Left lung (tissue), 14 donors: ENCODE measurements at places on chromosomes 6 and 20. TPM values are rescaled to one million over a fixed set of nuclear protein-coding genes. Genes with fewer than 3 reads are reported as not detected.

EFCAB8 gene
- 0.11 TPM for polyA plus RNA-seq

BACH2 gene
- 9.0 TPM for polyA plus RNA-seq

HFE gene
- polyA plus RNA-seq, result 10.5 TPM

CGA gene
- polyA plus RNA-seq, result 0.44 TPM

MCHR2 gene
- not detected for polyA plus RNA-seq

RIPOR3 gene
- polyA plus RNA-seq, result 3.6 TPM

NCR2 gene
- not detected for polyA plus RNA-seq

MDC1 gene
- polyA plus RNA-seq, result 49.8 TPM

DNA sequence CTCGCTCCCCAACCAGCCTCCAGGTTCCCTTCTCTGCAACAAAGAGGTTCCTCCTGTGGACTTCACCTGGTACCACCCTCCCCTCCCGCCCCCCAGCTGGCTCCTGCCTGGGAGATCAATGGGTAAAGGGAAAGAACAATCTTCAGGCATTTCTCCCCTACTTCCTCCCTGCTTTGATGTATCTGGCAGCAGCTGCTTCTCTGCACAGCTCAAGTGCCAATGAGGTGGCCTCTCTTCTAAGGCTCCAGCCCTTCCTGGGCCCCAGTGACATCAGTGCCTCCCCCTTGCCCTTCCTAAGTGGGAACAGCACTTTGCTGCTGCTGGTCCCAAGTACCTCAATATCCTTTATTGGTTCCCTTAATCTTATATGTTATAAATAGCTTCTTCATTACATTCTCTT is 23.5 kb downstream of the MOCS1 start:
- DNase-seq, result no peak

DNA sequence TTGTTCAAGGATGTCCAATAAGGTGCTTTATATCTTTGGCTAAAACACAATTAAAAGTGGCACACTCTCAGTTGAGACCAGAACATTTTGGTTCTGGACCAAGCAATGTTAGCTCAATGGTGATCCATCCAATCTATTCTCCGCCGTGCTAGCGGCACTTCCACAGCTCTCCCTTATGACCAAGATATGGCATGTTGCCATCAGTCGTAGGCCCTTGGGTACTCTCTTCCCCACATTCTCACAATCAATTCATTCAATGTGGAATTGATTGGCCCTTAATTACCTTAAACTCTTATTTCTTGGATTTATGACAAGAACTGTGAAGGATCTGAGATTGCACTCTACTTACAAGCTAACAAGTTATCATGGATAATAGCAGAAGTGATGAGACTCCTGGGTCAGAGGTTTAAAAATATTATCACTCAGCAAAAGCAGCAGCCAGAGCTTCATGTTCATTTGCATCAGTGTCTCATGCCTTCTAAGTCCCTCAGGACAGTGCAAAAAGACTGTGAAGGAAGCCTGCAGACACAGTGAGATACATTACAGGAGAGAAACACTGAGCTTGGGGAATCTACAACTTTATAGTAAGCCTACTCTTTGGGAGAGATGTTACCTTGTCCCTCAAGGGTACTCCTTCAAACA is 80.0 kb upstream of the ARG1 start:
- no peak for DNase-seq

DNA sequence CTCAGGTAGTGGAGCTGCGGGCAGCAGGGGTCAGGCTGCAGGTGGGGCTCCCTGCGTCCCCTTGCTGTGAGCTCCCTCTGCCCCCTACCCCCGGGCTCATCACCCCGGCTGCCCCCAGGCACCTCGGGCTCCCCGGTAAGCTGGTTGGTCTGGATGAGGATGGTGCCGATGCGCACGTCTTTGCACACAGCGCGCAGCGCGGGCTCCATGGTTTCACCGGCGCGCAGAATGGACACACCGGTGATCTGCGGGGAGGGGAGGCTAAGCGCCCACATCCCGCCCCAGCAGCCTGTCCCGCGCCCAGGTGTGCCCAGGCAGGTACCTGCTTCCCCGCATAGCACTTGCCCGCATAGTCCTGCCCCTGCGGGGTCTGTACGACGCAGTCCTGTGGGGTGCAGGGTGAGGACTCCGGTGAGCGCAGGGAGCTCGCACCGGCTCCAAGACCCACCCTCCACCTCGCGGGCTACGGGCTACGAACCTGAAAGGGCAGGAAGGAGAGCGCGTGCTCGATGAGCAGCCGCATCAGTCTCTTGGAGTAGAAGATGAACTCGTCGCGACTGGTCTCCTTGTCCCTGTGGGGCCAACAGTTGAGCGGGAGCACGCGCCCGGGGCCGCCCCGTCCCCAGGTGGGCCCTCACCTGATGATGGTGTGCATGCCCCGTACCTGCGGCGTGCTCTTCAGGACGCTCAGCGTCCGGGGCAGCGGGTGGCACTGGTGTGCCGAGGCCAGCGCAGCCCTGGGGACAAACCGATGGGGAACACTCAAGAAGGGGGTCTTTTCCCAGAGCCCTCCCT is 15.5 kb downstream of the UCKL1 start:
- DNase-seq, result no peak

DNA sequence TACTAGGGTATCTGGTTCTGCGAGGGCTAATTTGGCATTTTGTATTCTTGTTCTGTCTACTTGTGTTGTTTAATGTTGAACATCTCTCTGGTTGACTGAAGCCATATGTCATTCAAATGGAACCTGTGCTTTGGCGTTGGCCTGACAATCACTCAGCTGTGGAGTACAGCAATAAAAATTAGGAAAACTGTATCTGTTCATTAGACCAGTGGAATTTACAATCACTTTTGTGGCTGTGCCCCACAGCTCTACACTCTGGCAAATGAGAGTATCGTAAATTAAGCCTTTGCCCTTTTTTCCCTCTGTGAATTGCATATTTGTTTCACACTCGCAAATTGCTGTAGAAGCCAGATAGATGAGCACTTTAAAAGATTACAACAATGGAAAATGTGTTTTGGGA is 102.0 kb downstream of the ARID1B start:
- no peak for DNase-seq

DNA sequence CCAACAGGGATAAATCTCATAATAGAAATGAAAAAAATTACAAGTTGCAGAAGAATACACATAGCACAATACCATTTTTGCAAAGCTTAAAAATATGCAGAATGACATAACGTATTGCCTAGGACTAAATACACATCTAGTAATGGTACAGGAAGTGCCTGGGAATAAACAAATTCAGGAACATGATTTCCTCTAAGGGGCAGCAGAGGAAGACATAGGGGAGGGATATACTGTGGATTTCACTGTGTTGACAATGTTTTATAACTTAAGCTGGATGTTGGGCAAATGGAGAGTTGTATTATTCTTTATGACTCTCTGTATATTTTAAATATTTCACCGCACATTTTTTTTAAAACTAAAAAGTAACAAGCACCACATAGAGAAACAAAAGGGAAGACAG is 5.6 kb upstream of the GLO1 start:
- DNase-seq, result no peak

DNA sequence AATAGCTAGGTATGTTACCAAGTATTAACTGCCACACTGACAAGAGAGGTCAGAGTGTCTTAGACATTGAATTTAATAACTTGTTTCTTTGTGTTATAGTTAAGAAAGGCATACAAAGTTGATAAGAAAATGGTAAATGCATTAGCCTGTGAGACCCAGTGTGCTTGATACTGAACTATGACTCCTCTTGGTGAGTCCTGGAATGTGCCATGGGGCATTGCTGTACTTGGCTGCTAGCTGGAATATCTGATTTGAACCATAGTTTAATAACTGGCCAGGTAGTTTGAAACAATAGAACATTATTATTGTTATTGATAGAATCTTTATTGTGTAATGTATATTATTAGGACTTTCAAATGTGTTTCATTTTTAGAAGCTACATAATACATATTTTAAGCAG is 70.0 kb downstream of the ZFAND3 start:
- no peak for DNase-seq

DNA sequence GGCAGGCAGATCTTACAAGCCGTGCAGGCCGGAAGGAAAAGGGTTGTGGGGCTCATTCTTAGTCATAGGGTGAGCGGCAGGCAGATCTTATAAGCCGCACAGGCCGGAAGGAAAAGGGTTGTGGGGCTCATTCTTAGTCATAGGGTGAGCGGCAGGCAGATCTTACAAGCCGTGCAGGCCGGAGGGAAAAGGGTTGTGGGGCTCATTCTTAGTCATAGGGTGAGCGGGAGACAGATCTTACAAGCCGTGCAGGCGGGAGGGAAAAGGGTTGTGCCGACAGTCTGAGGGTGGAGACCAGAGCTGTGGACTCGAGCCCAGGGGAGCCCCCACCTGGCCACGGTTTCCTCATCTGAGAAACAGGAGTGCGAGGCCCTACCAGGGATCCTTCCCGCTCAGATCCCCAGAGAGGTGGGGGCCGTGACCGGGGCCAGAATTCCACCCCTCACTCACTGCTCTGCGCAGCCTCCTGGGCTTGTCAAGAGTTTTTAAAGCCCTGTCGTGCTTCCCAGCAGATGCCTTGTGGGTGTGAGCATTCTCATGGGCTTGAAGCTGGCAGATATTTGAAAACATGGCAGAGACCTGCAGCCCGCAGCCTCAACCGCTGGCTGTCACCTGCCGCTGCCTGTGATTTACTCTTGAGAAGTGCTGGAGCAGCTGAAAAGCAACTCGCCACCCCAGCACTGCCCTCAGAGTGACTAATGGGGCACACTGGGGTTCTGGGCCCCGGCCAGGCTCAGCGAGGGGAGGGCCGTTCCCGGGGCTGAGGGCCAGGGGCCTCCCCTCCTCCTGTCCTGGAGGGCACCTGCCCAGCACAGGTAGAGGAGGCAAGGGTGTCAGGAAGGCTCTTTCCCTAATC is 31.9 kb downstream of the NTSR1 start:
- DNase-seq, result no peak

DNA sequence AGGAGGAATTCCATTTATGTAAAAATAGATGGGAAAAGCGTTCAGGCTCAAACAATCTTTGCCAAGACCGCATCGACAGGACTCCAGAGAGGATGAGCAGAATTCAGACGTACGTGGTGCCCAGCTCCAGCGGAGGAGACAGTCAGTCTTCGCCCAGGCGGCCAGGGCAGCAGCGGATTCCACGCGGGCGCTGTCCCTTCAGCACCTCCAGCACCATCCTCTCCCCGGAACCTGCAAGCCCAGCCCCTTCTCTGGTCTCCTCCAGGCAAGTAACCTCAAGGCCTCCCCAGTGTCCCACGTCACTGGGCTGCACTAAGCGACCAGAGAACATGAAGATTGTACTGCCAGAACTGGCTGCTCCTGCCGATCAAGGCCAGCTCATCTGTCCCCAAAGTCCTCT is 2.8 kb upstream of the KCNQ2 start:
- no peak for DNase-seq

- no peak for DNase-seq
Measured at GRCh38 chr6:150464966-150465365, 96.2 kb downstream of the IYD start.

GRCh38 chr6:134021396-134022122 is 30.9 kb downstream of the SLC2A12 start:
- DNase-seq, result no peak

- DNase-seq, result no peak
Measured at GRCh38 chr6:73515204-73515655, 5.6 kb downstream of the EEF1A1 start.

- no peak for DNase-seq
Measured at GRCh38 chr20:35831029-35831428, 59.2 kb downstream of the PHF20 start.

DNA sequence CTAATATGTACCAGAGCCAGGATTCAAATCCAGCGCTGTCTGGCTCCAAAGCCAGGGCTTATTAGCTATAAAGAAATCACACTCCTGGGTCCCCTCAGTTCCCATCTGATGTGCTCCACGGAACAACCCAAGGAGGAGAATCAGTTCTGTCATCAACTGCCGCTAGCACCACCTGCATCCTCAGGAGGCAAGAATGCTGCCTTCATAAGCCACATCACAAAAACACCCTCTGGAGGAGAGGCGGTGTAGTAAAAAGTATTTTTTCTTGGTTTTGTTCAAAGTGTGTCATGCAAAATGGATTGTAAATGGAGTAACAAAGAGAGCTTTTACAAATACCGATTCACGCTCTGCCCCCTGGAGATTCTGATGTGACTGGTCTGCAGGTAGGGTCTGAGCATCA is 57.1 kb downstream of the TNFRSF21 start:
- DNase-seq, result no peak

DNA sequence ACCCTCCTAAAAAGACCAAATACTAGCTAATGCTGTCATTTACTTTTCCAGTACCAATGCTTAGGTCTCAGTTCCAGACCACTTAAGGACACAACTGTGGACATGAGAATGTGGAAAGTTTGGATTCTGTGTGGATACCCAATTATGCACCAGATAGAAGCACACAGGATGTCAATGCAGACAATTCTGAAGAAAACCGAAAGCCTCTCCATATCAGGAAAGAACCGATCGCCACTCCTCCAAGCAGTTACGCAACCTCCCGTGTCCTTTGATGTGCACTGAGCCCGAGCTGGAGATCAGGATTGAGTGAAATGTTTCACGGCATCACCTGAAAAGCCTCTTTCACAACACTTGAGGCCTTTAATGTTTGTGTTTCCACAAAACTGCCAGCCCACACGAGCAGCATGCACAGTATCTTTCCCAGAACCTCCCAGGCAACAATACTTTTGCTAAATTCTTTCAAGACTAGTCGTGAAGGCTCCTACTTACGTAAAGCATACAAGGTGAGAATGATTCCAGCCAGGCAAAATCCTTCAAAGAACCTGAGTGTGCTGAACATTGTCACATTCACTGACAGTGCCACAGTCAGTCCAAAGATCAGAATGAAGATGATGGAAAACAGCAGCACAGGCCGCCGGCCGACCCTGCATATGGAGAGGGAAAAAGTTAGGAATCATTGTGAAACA is 47.0 kb downstream of the SLC22A23 start:
- DNase-seq, result no peak

DNA sequence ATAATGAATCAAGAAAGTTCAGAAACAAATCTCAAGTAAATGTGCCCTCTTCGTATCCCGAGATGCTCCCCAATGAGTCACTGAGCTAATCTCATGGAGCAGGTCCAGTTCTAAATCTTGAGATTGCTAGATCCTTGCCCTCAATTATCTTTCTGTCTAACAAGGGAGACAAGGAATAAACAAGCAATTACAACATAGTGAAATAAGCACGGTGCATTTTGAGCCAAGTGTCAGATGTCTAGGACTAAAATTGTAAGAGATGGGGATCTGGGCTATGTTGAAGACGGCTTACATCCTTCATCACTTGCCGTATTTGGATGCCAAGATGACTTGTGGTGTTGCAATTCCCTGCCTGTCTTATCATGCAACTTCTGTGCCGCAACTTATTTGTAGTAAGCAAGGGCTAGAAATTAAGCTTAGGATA is 56.5 kb upstream of the ADGRF1 start:
- peak; percentile 78 for DNase-seq

GRCh38 chr6:167699141-167699931 is 127.4 kb upstream of the AFDN start:
- peak; percentile 88 for DNase-seq
